ENCODE measurements at places on chromosomes 7 and 10.

- ATAC-seq, result no peak
Observed at GRCh38 chr7:7971308-7972040, 2.9 kb downstream of the GLCCI1 start.

DNA sequence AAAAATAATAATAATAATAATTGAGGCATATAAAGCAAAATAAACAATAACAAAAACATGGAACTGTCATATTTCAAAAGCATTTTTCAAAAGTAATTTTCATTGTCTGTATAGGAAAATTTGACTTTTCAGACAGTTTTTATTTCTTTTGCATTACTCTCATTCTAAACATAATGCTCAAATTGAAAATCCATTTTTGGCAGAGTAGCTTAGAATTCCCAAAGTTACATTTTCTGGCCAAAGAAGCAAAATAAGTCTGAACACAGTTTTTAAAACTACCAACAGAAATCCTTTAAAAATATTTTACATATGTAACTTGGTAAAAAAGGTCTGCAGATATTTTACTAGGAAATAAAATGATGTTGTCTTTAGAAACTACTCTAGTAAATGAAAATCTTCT, 535.4 kb downstream of the ANKRD7 start:
- ATAC-seq, result no peak

GRCh38 chr7:30170476-30171205, 35.9 kb downstream of the MTURN start:
- no peak for ATAC-seq

- no peak for ATAC-seq
Observed at GRCh38 chr7:33853361-33854062, 51.8 kb upstream of the BMPER start.

DNA sequence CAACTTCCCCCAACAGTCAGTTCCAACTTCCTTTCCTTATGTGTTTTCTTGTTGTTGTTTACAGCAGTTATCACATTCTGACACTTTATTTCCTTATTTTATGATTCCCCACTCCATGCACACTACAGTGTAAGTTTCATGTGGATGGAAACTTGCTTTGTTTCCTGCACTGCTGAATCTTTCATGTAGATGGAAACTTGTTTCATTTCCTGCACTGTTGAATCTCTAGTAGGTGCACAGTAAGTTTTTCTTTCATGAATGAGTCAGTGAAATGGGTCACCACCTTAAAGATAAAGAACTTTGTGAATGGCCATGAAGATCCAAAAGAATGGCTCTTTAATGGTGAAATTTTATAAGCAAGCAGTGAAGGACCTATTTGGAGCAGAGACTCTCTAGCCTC, 61.4 kb downstream of the SHOC2 start:
- no peak for ATAC-seq

- ATAC-seq, result no peak
Observed at GRCh38 chr10:31126593-31126992, 94.9 kb upstream of the ZNF438 start.

DNA sequence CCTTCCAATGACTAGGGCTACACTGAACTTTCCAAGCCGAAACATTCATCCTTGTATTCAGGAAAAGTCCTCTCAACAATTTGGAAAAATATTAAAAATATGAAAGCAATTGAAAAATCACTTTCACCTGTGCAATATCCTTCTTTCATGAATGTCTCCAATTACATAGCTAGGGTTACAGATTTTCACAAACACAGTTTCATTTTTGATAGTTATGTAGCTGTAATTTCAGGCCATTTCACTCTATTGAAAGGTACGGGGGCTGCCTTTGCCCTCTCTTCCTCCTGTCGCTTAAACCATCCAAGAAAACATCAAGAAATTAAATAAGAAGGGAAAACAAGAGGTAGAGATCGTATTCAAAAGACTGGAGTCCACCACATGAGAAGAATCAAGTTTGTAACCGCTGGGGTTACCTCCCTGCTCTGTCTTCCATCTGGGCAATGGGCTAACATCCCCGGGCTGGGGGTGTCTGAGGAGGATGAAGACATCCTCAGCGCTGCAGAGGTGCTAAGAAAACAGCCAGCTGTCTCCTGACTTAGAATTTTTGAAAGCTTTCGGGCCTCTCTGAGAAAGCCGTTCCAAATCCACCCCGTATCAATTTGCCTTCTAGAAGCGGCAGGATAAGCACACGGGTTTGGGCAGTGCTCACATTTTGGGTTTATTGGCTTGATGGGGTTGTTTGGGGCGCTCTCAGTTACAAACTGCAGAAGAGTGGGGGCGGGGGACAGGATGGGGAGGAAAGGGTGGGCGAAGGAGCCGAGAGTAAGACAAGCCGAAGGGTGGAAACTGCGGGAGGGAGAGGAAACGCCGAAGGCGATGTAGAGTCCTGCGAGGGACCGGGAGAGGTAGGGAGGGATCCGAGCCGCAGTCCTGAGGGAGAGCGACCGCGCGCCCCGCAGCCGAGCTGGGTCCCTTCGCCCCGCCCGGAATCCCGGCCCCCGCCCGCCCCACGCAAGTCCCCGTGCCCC, 24.3 kb upstream of the VAX1 start:
- ATAC-seq, result no peak

DNA sequence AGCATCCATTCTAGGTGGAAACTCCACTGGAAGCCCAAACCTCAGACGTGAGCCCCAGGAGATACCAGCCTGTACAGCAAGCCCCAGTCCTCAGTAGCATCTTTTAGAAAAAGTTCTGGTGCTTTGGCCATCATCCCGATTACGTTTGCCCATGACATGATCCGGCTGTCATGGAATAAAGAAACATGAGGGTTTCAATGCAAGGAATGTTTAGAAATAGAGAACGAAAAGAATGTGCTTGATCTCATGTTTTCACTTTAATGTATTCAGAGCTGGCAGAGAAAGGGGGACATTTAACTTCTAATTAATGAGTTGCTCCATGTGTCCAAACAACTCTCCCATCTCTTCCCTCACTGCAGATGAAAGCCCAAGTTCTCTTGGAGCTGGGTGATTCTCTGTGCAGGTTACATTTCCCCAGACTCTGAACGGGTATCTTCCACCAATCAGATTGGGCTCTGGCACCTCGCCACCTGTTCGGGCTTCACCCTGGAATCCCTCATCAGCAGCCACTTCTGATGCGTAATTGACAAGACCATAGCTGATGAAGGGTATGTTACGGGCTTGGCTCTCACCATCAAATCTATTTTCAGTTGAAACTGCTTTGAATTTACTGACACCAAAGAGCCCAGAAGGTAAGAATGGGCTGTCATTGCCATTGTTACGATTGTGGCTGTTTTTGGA, 165.3 kb downstream of the PLXNA4 start:
- ATAC-seq, result no peak
